ENCODE measurements at places on chromosomes 3 and 15.

GRCh38 chr3:184176377-184177330 lies 2.0 kb downstream of the AP2M1 start:
- DNase-seq = peak; percentile 63

GRCh38 chr3:175192536-175192935 lies 333.4 kb downstream of the NAALADL2 start:
- DNase-seq = no peak

DNA sequence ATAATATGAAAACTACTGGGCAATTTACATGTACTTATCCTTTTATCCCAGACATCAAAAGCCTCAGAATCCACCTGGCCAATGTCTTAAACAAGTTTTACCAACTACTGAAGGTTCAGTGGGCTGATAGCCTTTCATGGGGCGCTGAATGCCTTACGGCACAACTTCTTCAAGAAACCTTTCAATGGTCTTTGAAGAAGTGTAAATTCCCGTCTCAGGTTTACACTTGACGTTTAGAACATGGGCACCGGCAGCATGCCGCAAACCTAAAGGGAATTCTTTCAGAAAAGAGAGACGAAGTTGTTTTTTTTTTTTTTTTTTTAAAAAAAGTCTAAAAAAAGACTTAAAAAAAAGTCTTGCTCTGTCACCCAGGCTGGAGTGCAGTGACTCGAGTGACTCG lies 39.7 kb downstream of the ETV5 start:
- no peak for DNase-seq

DNA sequence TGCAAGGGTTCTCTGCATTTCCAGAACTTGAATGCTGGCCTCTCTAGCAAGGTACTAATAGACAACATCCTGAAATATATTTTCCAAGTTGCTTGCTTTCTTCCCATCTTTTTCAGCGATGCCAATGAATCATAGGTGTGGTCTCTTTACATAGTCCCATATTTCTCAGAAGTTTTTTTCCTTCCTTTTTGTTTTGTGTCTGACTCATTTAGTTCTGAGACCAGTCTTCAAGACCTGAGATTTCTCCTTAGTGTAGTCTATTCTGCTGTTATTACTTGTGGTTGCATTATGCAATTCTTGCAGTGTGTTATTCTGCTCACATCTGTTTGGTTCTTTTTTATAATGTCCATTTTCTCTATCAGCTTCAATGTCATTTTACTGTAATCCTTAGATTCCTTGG lies 1265.0 kb upstream of the ALCAM start:
- no peak for DNase-seq

DNA sequence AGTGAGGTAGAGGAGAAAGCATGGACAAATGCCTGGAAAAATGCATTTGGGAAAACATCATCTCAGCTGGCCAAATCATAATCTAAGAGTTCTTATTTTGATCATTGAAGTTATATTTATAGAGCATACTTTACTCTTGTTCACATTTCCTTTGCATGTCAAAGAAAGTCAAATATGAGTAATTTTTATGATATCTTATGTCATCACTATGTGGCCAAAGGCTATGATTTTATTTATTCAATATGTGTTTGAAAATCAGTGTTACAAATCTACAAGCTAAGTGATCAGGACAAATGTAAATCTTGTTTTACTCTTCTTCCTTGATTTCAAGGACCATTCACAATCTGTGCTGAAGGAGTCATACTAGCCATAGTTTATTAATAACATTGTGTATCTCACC lies 237.2 kb upstream of the DPH6 start:
- DNase-seq = no peak

GRCh38 chr3:99878005-99878404 lies 60.3 kb downstream of the CMSS1 start:
- DNase-seq = no peak

GRCh38 chr3:38602576-38603250 lies 46.8 kb downstream of the SCN5A start:
- DNase-seq = no peak

DNA sequence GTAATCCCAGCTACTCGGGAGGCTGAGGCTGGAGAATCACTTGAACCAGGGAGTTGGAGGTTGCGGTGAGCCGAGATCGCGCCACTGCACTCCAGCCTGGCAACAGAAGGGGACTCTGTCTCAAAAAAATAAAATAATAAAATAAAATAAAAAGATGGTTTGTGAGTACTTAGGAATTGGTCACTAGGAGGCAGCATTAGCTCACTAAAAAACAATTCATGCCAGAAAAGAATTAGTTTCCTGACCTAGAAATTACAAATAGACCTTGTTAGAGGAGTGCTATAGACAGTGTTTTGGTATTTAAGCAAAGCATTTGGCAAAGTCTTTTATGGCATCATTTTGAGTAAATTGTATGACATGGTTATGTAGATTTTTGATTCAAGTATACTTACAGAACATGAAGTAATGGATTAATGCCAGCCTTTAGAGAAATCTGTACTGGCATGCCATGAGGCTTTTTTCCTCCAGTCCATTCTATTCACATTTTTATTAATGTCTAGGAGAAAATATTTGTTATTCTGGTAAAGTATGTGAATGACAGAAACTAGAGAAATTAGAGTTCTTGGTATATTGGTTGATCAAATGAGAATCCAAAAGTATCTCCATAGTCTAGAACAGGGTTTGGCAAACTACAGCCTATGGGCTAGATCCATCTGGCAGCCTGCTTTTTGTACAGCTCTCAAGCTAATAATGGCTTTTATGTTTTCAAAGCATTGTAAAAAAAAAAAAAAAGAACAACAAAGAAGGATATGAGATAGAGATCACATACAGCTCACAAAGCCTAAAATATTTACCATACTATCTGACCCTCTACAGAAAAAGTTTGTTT lies 81.6 kb downstream of the LRRC49 start:
- no peak for DNase-seq

DNA sequence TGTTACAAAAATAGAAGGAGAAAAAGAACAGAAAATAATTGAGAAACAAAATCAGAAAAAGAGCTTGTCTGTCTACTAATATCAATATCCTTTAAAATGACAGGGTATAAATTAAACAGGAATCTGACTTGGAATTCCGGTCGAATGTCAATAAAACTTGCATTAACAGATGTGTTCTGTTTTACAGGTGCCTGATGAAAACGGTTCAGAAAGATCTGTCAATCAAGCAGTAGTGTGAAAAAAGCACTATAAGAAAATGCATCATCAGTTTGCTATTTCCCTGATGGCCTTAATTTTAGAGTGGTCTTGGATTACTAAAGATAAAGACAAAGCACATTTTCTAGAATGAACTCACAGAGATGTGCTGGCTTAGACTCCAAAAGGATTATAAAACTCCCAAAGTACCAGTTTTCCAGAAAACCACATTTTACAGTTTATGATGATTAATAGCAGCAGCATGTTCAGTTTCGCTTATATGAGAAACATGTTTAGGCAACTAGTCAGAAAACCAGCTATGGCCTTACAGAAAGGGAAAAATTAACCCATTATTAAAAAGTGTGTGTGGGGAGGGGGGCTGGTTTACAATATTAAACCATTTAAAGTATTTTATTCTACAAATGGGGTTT lies 8.2 kb upstream of the C3orf38 start:
- no peak for DNase-seq

GRCh38 chr3:187016639-187017345 lies 86.5 kb downstream of the ST6GAL1 start:
- DNase-seq = no peak
